CD4-positive, CD25-positive, alpha-beta regulatory T cell (primary cell): ENCODE measurements at places on chromosomes 5 and 9. TPM values are rescaled to one million over a fixed set of nuclear protein-coding genes. Genes with fewer than 3 reads are reported as not detected.

GABRA1 gene
- total RNA-seq, result not detected

GABRA6 gene
- not detected for total RNA-seq

CARTPT gene
- total RNA-seq, result not detected

TRPM3 gene
- not detected for total RNA-seq

SERF1A gene
- total RNA-seq, result 7.5 TPM

FOXI1 gene
- not detected for total RNA-seq

CRHBP gene
- total RNA-seq, result 2.5 TPM

CNTRL gene
- total RNA-seq, result 135 TPM

IFNA13 gene
- not detected for total RNA-seq

PTGDS gene
- total RNA-seq, result 15.4 TPM

FAM120AOS gene
- total RNA-seq, result 45.7 TPM

GRIA1 gene
- total RNA-seq, result not detected

DIPK1B gene
- total RNA-seq, result 1.3 TPM

PCDHB2 gene
- total RNA-seq, result not detected

DRD1 gene
- not detected for total RNA-seq

STK32A gene
- total RNA-seq, result not detected

DND1 gene
- total RNA-seq, result 2.1 TPM

INSL6 gene
- not detected for total RNA-seq

NTNG2 gene
- 14.7 TPM for total RNA-seq

IFNA21 gene
- not detected for total RNA-seq
